ENCODE measurements at places on chromosomes 12 and 14.

GRCh38 chr12:65308601-65309071 lies 30.2 kb downstream of the MSRB3 start:
- no peak for DNase-seq

- DNase-seq = no peak
These were observed 12.1 kb upstream of the GPX2 start for GRCh38 chr14:64954491-64955240.

GRCh38 chr12:105444653-105445102 lies 114.2 kb downstream of the C12orf75 start:
- no peak for DNase-seq

DNA sequence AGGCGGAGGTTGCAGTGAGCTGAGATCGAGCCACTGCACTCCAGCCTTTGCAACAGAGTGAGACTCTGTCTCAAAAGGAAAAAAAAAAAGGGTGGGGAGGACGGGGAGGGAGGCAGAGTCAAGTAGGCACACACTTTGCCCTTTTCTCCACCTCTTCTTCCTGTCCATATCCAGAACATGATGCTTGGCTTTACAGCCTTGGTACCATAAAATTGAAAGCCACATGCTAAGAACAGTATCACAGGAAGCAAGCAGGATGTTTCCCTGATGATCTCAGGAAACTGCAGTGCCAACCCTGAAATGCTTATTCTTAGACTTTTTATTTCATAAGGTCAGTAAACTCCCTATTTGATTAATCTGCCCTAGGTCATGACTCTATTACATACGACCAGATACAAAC lies 32.5 kb upstream of the YAF2 start:
- DNase-seq = no peak

DNA sequence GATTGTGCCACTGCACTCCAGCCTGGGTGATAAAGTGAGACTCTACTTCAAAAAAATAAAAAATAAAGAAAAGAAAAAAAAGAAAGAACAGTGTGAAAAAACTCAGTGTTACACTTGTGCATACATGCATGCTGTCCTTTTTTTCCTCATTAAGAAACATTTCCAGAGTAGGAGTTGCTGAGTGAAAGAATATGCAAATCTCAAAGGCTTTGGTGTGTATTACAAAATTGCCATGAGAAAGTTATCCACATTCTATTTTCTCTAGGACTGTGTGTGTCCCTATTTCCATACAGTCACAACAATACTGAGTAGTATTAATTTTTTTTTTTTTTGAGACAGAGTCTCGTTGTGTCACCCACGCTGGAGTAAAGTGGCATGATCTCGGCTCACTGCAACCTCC lies 830 bp upstream of the A2ML1 start:
- no peak for DNase-seq

GRCh38 chr14:55950135-55950534 lies 168.1 kb upstream of the PELI2 start:
- DNase-seq = no peak

DNA sequence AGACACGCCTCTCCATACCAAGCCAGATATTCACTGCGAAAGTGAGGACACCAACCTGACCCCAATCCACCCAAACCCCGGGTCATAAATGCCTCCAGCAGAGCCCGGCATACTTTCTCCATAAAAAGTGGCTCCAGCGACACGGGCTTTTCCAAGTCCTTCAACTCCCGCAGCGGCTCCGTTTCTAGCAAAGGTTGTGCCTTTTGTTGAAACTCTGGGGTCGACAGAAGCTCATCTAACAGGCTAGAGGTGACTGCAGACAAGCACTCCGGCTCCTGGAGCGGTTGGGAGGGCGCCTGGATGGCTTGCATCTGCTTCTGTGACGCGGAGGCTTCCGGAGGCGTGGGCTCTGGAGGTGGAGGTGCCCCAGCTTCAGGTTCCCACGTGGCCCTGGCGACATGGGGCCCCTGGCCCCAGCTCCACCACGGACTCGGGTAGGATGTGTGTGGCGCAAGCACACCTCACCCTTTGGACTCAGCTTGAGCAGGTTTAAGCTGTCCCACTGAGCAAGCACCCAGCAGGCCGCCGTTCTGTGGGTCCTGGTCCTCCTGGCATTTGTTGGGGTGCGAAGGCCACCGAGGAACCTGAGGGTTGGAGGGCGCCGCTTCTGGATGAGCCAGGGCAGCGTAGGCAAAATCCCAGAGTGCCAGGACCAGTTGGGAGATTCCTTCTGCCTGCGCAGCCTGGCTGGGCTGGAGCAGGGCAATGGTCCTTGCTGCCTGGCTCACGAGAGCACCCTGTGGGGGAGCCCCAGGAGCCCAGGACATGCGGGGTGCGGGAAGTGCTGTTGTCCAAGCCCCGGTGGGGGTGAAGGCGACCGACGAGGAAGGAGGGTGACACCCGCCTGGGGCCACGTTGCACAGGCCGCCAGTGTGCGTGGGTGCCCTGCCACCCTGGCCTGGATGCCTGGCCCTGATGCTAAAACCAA lies 186.3 kb downstream of the ALG10 start:
- no peak for DNase-seq

GRCh38 chr12:53696655-53697331 lies 20.9 kb upstream of the ATP5MC2 start:
- DNase-seq = no peak

GRCh38 chr12:8734873-8735381 lies 37.1 kb downstream of the RIMKLB start:
- DNase-seq = no peak

DNA sequence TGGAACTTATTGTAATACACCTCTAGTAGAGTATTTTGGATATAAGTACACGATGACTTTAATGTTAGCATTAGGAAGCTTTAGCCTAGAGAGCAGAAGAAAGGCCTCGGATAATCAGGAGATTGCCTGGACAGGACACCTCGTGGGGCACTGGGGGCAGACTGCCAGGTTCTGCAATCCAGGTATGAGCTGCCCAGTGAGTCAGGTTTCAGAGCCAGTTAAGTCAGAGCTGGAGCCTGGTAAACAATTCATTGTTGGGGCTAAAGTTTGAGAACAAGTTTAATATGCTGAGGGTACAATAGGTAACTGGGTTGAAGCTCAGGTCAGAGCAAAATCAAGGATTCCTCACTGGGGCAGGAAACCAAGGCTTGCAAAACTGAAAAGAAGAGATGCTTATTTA lies 107.4 kb downstream of the RERGL start:
- no peak for DNase-seq

- peak; percentile 4 for DNase-seq
These were observed 83.8 kb upstream of the METAP2 start for GRCh38 chr12:95390192-95390591.

- DNase-seq = no peak
These were observed 46.7 kb downstream of the TMCC3 start for GRCh38 chr12:94603434-94604365.

DNA sequence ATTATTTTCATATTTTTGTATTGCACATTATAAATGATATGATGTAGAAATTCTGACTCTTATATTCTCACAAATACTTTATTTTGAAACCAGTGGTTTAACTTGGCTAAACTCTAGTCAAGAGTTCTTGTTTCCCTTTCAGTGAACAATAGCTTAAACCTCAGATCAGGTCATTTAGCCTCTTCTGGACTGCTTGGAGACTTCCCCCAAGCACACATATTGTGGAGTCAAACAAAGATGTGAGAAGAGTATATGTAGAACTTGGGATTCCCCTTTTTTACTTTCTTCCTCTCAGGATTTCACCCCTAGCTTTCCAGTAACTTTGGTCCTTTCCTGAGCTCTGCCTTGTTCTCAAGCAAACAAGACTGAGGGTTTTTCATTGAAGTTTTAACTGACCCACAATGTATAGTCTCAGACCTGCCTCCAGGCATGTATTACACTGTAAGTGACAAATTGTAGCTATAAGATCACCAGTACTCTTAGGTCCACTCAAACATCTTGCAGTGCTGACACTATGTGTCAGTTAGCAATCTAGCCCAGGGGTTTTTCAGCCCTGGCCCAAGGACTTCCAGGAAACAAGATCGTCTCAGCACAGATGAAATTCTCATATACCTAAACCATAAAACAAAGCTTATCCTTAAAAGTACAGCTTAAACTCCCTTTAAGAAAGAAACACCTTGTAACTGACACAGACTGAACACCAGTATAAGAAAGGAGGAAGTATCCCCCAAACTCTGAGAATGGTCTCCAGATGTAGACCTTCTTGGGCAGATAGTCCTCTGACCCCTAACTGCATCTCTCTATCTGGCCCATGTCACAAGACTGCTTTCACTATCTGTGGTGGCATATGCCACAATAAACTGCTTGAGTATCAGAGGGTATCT lies 98.6 kb downstream of the SLC6A15 start:
- DNase-seq = no peak

GRCh38 chr12:109752117-109753053 lies 38.8 kb downstream of the FAM222A start:
- no peak for DNase-seq

GRCh38 chr12:2345902-2346301 lies 293.1 kb downstream of the CACNA1C start:
- no peak for DNase-seq

GRCh38 chr14:85878874-85879273 lies 348.9 kb downstream of the FLRT2 start:
- DNase-seq = no peak
